ENCODE measurements at places on chromosomes 2 and 18.

GRCh38 chr2:43490252-43490786 lies 105.5 kb downstream of the THADA start:
- no peak for DNase-seq

- no peak for DNase-seq
Measured at GRCh38 chr2:216620786-216621185, 12.4 kb upstream of the IGFBP2 start.

- no peak for DNase-seq
Measured at GRCh38 chr18:22031611-22032010, 137.8 kb upstream of the GATA6 start.

GRCh38 chr2:135829378-135830135 lies 7.4 kb downstream of the LCT start:
- DNase-seq = no peak

GRCh38 chr2:26687328-26687727 lies 5.2 kb upstream of the KCNK3 start:
- no peak for DNase-seq

- no peak for DNase-seq
Measured at GRCh38 chr2:104758199-104758620, 95.7 kb upstream of the POU3F3 start.

- DNase-seq = no peak
Measured at GRCh38 chr2:198615972-198616371, 811.6 kb downstream of the PLCL1 start.

DNA sequence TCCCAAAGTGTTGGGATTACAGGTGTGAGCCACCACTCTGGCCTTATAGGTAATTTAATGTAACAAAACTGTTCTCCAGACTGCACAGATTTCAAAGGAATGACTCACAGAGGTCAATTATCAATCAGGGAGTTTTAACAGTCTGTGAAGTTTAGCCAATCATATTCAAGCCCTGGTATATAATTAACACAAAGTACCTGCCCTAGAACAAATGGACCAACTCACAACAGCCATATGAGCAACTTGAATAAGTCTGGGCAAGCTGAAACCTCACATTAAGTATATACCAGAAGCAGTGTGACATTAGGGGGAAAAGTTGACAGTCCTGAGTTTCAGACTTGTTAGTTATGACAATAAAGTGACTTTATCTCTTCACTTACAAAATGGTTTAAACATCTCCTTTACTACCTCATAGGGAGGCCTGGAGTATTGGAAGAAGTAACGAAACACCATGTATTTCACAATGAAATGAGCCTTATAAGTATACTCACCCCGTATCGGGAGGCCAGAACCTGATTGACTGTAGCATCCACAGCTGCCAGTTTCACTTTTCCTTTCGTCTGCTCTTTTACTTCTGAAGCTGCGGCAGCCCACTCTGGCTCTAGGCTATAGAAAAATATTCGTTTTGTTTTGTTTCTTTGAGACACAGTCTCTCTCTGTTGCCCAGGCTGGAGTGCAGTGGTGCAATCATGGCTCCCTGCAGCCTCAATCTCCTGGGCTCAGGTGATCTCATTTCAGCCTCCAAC lies 22.2 kb downstream of the PDIA6 start:
- DNase-seq = no peak

DNA sequence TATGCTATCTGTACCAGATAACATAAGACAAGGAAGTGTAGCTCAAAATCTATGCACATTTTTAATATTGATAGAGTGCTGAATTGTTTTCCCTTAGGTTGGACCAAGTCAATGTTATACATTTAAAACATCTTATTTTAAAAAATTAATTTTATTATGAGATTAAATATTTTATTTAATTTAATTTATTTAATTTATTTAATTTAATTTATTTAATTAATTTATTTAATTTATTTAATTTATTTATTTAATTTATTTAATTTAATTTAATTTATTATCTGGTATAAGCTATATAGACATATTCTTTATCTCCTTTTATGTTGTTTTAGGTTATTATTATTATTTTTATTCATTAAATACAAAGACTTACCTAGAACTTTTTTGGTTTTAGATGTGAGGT lies 551.7 kb upstream of the LRRTM1 start:
- DNase-seq = no peak

GRCh38 chr2:237268004-237268708 lies 145.8 kb downstream of the COL6A3 start:
- DNase-seq = no peak

- DNase-seq = peak; percentile 82
Measured at GRCh38 chr2:112187805-112188596, 49.8 kb downstream of the FBLN7 start.

GRCh38 chr2:68662466-68662865 lies 19.1 kb downstream of the PROKR1 start:
- DNase-seq = no peak

- DNase-seq = no peak
Measured at GRCh38 chr2:193738892-193739291, 1544.2 kb upstream of the TMEFF2 start.

DNA sequence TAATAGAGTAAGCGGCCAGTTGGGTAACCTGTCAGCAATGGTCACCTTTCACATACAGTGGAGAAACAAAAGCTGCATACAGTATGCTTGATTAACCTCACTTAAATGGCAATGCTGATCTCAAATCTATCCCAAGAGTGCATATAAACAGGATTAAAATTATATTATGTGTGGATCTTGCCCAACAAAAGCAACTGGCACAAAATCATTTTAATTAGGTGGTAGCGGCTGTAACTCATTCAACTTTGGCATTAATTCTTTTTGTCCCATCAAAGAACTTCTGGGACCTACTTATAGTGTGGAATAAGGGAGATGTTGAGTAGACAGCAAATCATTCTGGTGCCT lies 167.8 kb upstream of the VRK2 start:
- DNase-seq = no peak

DNA sequence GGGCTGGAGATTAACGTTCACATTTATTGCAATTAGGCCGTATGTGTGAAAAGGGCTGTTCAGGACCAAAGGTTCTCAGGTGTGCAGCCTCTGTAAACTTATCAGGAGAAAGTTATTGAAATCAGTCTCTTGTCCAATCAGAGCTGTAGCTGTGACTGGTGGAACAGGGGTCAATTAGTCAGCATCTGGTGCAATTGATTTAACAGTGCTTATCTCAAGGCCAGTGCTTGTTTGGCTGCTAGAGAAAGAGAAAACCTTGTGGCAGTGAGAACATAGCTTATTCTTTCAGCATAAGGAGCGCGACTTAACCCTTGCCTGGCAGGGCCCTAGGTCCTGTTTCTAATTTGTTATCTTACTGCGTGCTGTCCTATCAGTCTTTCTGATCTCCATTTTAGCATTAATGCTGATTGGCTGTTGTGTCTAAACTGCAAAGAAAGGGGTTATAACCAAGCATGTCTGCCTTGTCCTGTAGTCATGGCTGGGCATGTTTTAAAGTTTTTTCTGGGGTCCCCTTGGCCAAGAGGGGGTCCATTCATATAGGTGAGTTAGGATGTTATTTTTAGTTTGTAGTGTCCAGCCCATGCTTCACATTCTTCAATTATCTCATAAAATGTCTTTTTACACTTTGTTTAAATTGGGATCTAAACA lies 66.4 kb downstream of the CYB5A start:
- DNase-seq = no peak

- peak; percentile 67 for DNase-seq
Measured at GRCh38 chr2:234550511-234551107, 53.7 kb upstream of the ARL4C start.

- no peak for DNase-seq
Measured at GRCh38 chr2:58387701-58388100, 146.6 kb upstream of the FANCL start.

GRCh38 chr2:152376968-152377367 lies 42.0 kb downstream of the FMNL2 start:
- no peak for DNase-seq

DNA sequence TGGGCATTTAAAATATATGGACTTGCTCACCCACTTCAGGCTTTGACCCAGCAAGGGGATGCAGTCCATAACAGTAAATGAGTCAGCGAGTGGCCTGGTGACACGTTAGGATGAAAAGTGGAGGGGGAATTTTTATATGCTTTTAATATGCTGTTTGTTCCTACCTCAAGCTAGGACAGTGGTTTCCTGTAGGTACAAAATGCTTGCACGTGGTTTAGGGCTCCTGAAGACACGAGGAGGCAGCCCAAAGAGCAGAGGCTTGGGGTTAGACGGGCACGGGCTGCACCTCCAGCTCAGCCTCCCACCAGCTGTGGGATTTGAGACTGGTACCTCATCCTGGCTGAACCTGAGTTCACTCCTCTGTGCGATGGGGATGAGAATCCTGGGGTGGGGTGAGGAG lies 306.2 kb upstream of the CXCR4 start:
- DNase-seq = no peak

DNA sequence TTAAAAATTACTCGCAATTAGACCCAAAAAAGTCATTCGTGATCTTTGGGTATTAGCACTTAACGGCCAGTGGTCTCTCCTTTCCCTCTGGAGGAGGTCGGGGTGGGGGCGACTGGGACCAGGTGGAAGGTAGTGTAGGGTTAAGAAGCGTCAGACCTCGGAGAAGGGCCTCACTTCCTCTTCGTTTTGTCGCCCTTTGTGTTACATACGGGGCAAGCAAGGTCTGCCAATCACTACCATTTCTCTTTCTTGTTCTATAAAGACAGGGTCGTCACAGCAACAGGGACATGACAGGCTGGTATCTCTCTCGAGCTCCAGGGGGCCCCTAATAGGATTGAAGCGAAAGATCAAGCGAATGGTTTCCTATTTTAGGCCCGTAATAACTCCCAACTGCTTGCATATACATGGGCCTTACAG lies 136.6 kb downstream of the INSIG2 start:
- DNase-seq = no peak

- no peak for DNase-seq
Measured at GRCh38 chr18:57629422-57629821, 7.8 kb upstream of the NARS1 start.

DNA sequence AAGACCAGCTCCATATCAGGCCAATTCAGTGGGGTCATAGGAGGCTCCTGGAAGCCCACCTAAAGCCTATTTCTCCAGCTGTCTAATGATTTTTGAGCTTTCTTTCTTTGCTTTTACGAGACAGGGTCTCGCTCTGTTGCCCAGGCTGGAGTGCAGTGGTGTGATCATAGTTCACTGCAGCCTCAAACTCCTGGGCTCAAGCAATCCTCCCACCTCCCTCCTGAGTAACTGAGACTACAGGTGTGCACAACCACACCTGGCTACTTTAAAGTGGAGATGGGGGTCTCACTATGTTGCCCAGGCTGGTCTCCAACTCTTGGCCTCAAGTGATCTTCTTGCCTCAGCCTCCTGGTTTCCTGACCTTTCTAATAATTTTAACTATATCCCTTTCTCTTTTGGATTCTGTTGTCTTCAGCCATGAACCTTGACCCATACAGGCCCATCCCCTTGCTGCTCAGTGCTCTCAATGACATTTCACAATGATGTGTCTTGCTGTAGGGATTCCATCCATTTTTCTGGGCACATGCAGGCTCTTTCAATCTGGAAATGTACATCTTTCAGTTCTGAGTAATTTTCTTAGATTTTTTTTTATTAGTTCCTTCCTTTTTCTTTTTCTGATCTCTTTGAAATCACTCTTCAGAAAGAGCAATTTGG lies 29.7 kb downstream of the GNLY start:
- no peak for DNase-seq

GRCh38 chr2:186771850-186772463 lies 77.0 kb downstream of the ZSWIM2 start:
- no peak for DNase-seq

DNA sequence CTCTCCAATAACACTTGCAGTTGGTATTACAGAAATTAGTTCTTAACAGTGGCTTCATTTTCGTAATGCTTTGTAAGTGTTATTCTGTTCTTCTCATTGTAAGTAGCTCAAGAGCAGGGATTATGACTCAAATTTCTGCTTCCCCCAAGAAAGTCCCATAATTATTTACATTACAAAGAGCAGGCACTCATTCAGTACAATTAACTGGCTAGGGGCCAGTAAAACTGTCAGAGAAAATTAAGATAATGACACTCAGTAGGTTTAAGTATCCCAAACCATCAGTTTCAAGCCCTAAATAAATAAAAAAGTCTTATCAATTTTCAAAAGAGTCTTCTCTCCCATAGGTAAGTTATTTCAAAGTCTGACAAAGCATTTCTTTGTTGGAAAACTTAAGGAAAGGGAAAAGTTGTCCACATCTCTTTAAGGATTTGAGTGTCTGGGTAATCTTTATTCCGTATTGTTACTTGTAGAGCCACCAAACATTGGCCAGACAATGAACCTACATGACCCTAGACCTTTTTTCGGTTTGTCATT lies 137.1 kb downstream of the ARHGAP28 start:
- no peak for DNase-seq

DNA sequence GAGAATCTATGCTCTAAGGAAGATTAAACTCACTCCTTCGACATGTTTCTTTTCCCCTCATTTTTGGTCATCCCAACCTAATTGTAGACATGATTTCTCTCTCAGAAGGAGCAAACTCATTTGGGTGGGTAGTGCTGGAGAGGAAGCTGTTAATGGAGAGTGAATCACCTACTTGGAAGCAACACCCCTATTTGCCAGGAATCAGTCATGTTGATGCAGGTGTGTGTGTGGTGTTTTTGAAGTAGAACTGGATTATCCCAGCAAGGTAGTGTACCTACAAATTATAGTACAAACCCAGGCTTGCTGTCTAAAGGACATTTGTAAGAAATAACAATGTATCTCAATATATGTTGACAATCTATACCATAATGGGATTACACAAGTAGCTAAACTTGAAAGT lies 186.4 kb downstream of the EPHA4 start:
- DNase-seq = no peak

GRCh38 chr2:27324720-27325119 lies 1.8 kb upstream of the MPV17 start:
- DNase-seq = no peak

DNA sequence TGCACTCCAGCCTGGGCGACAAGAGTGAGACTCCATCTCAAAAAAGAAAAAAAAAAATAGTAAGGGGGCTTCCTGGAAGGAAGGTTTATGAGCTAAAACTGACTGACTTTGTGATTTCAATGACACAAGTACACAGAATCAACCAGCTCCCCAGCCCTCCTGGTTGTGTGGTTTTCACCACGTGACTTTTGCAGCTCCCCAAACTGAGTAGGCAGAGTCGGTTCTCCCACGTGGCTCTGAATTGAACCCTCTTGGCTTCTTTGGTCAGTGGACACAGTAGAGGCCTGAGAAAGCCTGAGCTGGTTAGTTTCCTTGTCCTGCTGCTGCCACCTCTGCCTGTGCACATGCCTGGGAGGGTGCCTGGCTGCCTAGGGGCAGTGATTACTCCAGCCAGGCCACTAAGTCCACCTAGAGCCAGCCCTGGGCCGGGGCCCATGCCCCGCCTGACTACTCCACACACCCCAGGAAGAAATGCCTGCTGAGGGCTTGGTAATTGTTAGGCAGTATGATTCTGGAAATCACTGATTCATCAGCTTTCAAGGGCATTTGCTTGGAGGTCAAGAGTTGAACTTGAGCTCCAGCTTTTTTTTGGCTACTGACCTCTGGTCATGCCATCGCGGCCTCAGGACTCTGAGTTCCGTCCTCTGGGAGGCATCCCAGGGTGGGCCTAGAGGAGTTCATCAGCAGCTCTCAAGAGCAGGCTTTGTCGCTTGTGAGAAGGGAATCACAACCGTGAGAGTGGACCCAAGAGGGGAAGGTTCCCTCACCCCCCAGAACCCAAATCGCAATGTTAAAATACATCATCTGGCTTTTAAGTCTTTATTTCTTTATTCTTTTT lies 431.9 kb upstream of the HS6ST1 start:
- no peak for DNase-seq

All from stimulated activated CD8-positive, alpha-beta memory T cell treated with anti-CD3 and anti-CD28 coated beads, Interleukin-4, amount 100 ng/mL, for 48 hours (primary cell).